Activated T-cell treated with anti-CD3 and anti-CD28 coated beads for 4 hours (primary cell): ENCODE measurements at places on chromosomes 4 and X.

GRCh38 chr4:181085557-181085956 lies 1157.6 kb upstream of the TENM3 start:
- no peak for DNase-seq

GRCh38 chrX:40671126-40671525 lies 23.8 kb upstream of the CXorf38 start:
- no peak for DNase-seq

DNA sequence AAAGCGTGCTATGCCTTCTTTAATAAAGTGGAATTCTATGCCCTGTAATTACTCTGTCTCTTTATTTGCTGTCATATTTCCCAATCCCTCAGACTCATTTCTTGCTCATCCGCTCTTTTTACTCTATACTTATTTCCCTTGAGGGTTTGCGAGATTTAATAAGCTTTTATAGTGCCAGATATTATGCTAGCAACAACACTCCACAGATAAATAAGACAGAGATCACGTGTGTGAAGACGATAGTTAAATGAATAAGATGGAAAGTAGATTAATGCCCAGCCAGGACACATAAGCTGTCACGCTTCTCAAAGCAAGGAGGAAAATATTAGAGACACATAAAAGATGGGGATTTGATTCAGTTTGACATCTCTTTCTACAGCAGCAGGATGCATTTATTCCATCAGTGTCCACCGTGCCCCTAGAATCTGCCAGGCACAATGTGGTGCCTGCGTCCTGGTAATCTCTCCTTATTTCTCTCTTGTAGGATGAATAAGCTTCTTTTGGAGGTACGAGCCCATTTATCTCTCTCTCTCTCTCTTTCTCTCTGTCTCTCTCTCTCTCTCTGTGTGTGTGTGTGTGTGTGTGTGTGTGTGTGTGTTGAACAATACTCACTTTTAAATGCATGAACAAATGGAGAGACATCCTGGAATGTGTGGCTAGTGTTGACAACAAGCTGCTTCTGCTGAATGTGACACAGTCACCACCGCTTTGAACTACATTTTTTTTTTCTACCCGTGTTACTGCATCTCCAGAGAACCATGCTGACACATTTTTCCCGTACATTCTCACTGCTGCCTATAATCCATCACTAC lies 48.2 kb downstream of the TMEM156 start:
- DNase-seq = no peak

DNA sequence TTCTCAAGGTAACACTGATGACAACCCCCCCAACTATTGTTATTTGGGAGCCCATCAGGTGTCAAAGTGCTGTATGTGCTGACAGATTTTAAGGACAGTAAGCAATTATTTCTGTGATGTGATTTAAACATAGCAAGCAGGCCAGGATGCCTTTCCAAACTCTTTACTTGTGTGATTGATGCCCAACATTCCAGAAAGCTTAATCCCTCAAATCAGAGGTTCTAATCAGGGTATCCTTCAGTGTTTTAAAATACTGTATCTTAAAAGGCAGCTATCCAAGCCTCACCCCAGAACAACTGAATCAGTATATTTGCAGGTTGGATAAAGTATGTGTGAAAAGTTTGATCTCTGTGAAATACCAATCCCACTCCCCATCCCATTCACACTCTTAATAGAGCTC lies 119.7 kb downstream of the GASK1B start:
- no peak for DNase-seq

GRCh38 chr4:71635139-71635748 lies 148.6 kb downstream of the GC start:
- DNase-seq = no peak

DNA sequence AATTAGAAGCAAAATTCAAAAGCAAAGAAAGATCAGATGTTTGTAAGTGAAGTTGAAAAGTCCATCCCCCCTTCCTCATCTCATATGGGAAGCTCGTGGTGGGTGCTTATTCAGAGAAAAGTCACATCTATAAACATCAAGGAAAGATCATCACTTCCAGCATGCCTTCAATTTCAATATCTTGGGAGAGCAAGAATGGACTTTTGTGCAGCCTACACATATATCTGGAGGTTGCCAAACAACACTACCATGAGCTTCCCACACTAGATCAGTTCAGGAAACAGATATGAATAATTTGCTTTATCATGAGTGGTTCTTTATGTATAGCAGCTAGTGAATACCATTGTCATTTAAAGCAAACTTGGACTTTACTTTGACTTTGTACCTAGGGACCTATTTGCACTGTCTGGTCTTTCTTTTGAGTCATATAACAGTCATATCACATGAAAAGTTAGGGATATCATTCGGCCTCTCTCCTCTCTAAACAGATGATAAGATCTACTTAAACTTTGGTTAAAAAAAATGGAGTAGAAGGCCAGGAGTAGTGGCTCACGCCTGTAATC lies 5.6 kb upstream of the TBL1X start:
- DNase-seq = no peak

GRCh38 chr4:17707671-17708070 lies 73.8 kb downstream of the FAM184B start:
- DNase-seq = no peak

DNA sequence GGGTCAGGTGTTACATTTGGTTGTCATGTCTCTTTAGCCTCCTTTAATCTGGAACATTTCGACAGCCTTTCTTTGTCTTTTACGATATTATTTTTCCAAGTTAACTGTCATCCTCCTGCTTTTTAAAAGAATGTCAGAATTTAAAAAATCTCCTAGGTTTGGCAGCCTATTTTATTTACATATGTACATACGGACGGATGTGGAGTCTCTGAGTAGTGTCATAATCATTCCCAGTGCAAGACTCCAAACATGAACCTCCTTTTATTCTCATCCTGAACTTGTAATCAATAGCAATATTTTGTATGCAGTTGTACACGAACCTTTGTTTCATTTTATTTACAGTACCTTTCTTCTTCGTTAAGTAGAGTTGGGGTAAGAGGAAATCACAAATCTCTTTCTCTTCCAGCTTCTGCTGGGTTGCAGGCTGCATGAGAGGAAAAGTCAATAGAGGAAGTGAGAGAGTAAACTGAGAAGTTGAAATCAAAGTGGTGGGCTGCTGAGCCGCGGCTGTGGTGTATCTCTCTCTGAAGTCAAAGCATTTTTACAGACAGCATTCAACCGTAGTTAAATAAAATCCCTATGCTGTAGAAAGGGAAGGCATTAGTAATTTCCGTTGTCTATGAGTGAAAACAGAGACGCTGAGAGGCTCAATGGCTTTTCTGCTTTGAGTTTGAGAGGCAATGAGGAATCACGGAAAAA lies 53.9 kb upstream of the RPS6KA3 start:
- no peak for DNase-seq

DNA sequence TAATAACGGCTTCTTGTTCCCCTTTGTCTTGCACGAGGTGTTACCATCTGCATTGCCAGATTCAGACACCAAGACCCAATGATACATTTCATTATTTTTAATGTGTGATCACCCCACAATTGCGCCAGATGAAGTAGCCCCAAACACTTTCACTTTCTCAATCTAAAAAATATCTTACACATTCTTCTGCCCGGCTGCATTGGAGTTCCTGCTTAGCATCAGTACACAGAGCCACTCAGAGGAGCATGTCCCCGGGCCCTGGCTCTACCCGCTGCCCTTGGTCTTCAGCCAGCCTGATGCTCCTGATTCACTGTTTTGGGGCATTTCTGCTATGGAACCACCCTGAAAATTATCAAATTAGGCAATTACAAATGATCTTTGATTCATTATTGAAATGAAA lies 66.0 kb upstream of the TENM3 start:
- DNase-seq = no peak

DNA sequence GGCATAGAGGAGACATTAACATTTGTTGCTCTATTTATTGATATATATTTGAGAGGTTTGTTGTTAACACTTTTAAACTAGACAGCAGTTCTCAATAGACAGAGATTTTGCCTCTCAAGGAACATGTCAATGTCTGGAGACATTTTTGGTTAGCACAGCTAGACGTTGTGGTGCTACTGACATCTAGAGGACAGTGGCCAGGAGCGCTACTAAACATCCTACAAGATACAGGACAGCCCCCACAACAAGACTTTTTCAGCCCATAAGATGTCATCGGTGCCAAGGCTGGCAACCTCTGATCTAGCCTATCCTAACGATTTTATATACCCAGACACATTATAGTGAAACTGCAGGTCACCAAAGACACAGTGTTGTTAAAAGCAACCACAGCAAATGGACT lies 18.4 kb upstream of the CTSO start:
- no peak for DNase-seq

DNA sequence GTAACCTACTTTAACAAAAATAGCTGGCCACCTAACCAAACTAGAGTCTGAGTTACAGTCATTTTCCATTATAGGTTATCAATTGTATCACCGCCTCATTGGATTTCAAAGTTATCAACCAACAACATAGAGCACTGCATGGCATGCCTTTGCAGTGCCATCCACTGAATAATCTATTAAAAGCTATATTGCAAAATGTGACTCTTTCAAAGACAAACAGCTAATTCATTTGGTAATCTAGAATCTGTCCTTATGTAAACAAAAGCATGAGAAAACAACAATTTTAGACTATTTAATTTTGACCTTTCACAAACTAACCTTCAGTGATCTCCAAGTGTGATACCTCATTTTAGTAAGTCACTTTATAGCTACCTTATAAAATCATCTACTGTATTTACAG lies 144.2 kb upstream of the SH3RF1 start:
- no peak for DNase-seq

GRCh38 chr4:175277816-175278215 lies 359.7 kb downstream of the ADAM29 start:
- no peak for DNase-seq

GRCh38 chrX:136829413-136829812 lies 48.7 kb upstream of the ARHGEF6 start:
- DNase-seq = no peak

GRCh38 chr4:53199356-53199755 lies 166.5 kb downstream of the SCFD2 start:
- no peak for DNase-seq

DNA sequence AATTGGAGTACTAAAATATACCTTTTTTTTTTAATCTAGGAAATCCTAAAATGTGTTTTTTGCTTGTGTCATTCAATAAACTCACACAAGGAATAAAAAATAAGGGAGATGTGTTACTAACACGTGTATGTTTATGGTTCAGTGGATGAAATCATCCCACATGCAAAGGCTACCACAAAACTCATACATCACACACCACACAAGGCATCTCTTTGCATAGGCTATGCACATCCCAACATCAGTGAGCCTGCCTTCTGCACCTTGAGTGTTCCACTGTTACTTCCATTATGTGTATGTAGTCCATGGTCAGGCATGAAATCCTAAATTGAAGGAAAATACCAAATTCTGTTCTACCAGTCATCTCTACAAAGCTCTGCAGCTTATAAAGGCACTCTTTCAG lies 213.1 kb downstream of the DCTD start:
- no peak for DNase-seq

DNA sequence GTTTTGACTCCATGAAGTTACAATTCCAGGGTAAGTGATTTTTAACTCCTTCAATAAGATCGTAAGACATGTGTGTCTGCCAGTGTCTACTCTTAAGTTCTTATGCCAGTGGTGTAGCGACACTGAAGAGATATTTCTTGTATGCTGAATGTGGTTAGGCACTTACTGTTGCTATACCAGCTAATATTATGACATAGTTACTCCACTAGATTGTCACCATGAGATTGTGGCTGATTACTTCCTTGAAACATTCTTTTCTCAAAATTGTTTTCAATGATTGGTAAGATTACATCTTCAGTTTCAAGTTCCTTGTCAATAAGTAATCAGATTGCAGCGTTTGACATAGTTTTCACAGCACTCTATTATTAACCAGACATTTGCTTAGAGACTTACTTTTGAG lies 60.6 kb upstream of the PAGE5 start:
- DNase-seq = no peak

DNA sequence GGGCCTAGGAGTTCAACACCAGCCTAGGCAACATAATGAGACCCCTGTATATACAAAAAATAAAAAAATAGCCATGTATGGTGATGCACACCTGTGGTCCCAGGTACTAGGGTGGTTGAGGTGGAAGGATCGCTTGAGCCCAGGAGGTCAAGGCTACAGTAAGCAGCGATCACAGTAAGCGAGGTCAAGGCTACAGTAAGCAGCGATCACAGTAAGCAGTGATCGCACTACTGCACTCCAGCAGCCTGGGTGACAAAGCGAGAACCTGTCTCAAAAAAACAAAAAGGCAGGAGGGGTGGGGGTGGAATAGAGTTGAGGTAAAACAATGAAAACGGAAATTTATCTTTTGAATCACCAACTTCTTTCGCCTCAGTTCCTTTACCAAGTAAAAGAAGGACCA lies 29.4 kb downstream of the TBCK start:
- no peak for DNase-seq

DNA sequence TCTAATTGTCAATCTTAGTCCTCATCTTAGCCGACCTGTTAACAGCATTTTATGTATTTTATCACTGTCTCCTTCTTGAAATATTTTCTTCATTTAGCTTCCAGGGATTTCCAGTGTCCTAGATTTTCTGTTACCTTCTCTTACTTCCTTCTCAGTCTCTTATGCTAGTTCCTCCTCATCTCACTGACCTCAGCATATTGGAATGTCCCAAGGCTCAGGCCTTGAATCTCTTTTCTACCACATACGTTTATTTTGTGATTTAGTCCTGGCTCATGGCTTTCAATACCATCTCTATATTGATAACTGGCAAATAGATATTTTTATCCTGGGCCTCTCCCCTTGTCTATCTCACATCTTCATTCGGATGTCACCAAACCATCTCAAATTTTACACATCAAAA lies 61.1 kb downstream of the IQCM start:
- no peak for DNase-seq

DNA sequence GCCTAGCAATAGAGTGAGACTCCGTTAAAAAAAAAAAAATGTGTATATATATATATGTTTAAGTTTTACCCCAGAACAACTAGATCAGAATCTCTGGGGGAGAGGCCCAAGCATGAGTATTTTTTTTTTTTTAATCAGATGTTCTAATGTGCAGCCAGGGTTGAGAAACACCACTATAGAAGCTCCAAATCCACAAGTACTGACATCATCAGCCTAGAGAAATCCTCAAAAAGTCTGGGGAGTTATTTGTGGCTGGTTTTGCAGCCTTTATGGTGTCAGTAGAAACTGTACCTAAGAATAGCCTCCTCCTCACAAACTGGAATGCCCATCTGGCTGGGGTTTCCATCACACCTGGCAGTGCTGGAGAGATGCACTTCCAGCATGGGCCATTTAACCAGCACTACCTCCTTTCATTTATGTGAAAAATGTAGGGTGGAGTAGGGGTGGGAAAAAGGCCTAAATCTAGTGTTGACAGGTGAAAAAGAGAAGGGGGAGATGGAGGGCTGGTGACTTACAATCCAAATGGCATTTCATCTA lies 93.5 kb downstream of the CBLL2 start:
- no peak for DNase-seq

GRCh38 chr4:40307627-40308497 lies 27.3 kb upstream of the CHRNA9 start:
- peak; percentile 60 for DNase-seq

- DNase-seq = no peak
These were observed 238.1 kb upstream of the GPC4 start for GRCh38 chrX:133653358-133653757.

- DNase-seq = no peak
These were observed 8.7 kb downstream of the C1QTNF7 start for GRCh38 chr4:15436513-15436912.

- no peak for DNase-seq
These were observed 10.9 kb upstream of the SYTL5 start for GRCh38 chrX:37995428-37995827.
